Left colon (tissue), 2 donors: ENCODE measurements at places on chromosomes 12 and 14. TPM values are rescaled to one million over a fixed set of nuclear protein-coding genes. Genes with fewer than 3 reads are reported as not detected.

Gene CEP170B
- total RNA-seq = 76.4 TPM

Gene ALX1
- total RNA-seq = not detected

Gene ADAM20
- total RNA-seq = 0.31 TPM

Gene DERA
- total RNA-seq = 74.9 TPM

Gene CMA1
- 4.4 TPM for total RNA-seq

Gene PIK3C2G
- total RNA-seq = 0.56 TPM

Gene CGRRF1
- total RNA-seq = 22.5 TPM

Gene NINJ2
- total RNA-seq = 5.5 TPM

Gene AKAP5
- 11.9 TPM for total RNA-seq

Gene SYNDIG1L
- total RNA-seq = not detected

Gene RFX4
- total RNA-seq = not detected

Gene OAS1
- total RNA-seq = 104 TPM

Gene ITGB7
- 4.6 TPM for total RNA-seq

Gene CACNA2D4
- total RNA-seq = 5.1 TPM

Gene FOXN4
- not detected for total RNA-seq

Gene DEGS2
- 25.0 TPM for total RNA-seq

Gene SERPINA1
- 197 TPM for total RNA-seq

Gene HHIPL1
- total RNA-seq = 0.31 TPM

Gene MDP1
- total RNA-seq = 13.8 TPM

Gene LUM
- total RNA-seq = 17.4 TPM

Gene SLC7A8
- 33.6 TPM for total RNA-seq

Gene KRT80
- not detected for total RNA-seq

Gene COCH
- total RNA-seq = 3.1 TPM

Gene MYH6
- total RNA-seq = not detected

Gene DYRK2
- total RNA-seq = 98.5 TPM

Gene CDCA3
- 4.4 TPM for total RNA-seq

Gene PTCSC3
- total RNA-seq = not detected

Gene IAPP
- not detected for total RNA-seq

Gene CEBPE
- total RNA-seq = not detected

Gene NTS
- total RNA-seq = 0.31 TPM

Gene AQP6
- total RNA-seq = not detected

Gene TCTN2
- 6.0 TPM for total RNA-seq

Gene PGF
- 1.3 TPM for total RNA-seq

Gene DGLUCY
- 98.7 TPM for total RNA-seq

Gene CISTR
- not detected for total RNA-seq

Gene CLECL1
- total RNA-seq = not detected

Gene GPR137C
- 0.39 TPM for total RNA-seq

Gene SMIM41
- total RNA-seq = 0.31 TPM

Gene OR6C70
- not detected for total RNA-seq

Gene INHBE
- total RNA-seq = not detected

Gene KRT74
- not detected for total RNA-seq

Gene KCNMB4
- 0.73 TPM for total RNA-seq

Gene SIX1
- not detected for total RNA-seq

Gene REP15
- total RNA-seq = 59.1 TPM

Gene ZFYVE1
- 13.4 TPM for total RNA-seq

Gene CARMIL3
- total RNA-seq = 3.4 TPM

Gene AKAP6
- 7.6 TPM for total RNA-seq

Gene ADAMTS20
- not detected for total RNA-seq

Gene ARG2
- total RNA-seq = 18.1 TPM

Gene TMEM179
- total RNA-seq = 1.7 TPM

Gene FITM1
- total RNA-seq = 1.0 TPM

Gene BCL11B
- total RNA-seq = 5.1 TPM

Gene CD27
- total RNA-seq = 4.4 TPM

Gene SLC22A17
- total RNA-seq = 2.7 TPM

Gene RAB5B
- 169 TPM for total RNA-seq
